ENCODE measurements at places on chromosomes 12 and 14. TPM values are rescaled to one million over a fixed set of nuclear protein-coding genes. Genes with fewer than 3 reads are reported as not detected.

DNA sequence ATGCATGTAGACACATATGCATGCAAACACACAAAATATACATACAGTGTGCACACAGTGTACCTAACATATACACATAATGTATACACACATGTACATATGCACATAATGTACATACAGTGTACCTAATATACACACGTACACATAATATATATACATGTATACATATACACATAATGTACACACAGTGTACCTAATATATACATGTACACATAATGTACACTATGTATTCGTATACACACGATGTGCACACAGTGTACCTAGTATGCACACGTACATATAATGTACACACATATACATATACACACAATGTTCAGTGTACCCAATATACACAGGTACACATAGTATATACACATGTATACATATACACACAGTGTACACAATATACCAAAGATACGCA is 70.0 kb downstream of the DNAH10 start:
- no peak for DNase-seq

GRCh38 chr14:86940106-86940505 is 1052.9 kb downstream of the GALC start:
- no peak for DNase-seq

DNA sequence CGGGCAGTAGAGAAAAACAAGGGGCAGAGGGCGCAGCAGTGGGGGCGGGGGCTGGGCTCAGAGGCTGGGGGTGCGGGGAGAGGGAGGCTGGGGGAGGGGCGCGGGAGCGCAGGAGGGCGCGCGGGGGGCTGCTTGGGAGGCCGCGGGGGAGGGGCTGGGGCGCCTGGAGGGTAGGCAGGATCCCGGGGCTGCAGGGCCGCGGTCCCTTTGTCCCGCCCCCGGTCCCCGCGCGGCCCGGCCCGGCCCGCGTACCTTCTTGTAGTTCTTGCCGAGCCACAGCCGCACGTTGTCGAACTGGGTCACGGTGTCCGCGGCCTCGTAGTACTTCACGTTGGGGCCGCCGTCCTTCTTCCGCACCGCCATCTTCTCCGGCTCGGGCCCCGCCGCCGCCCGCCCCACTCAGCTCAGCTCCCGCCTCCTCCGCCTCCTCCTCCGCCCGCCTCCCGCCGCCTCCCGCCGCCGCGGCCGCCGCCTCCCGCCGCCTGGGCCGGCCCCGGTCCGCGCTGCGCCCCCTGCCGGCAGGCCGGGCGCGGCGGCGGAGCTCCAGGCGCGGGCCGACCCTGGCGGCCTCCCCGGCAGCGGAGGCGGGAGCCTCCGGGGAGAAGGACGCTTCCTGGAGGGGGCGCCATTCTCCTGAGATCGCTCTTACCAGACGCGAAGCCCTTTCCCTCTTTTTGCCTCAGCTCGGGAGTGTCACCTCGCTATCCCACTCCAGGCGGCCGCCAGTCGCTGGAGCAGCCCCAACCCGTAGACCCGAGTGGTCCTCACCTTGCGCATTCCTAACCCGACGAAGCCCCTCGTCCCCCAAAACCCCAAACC is at the start of gene SMARCC2:
Gene SMARCC2, minus strand, starts transcription at position 385 of the 819 bp plus-strand sequence. Its CDS starts 22 bp downstream, at position 363.
- peak; percentile 91 for DNase-seq

DNA sequence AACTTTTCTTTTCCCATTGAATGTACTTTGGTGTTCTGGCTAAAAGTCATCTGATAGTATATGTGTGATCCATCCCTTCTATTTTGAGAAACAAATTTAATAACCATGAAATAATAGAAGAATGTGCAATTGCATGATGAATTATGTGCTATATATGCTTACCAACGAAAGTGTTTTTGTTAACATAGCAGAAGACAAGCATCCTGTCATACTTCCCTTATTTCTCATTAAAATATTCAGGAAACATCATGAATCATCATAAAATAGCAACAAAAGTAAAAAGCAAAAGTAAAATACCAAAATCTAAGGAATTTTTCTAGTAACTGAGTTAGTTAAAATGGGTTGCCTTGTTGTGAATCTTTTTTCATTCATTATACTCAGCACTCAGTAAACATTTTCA is 409.0 kb upstream of the PDE3A start:
- no peak for DNase-seq

- no peak for DNase-seq
Observed at GRCh38 chr12:63007726-63008125, 72.8 kb upstream of the PPM1H start.

DNA sequence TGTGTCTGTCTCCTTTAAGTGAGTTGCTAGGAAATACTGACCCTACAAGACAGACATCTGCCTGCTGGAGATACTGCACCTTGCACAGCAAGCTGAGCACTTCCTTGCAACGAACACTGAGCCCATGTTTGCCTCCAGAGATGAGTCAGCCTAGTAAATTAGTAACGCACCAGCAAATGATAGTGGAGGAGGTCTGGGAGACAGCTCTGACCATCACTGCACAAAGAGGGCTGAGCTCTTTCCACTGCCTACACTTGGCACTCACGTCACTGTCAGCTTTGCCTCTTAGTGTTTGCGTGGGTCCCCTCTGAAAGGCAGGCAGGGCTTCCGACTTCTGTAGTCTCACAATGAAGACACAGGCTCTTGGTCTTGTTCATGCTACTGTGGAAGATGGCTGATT is 109.0 kb downstream of the APAF1 start:
- no peak for DNase-seq

- peak; percentile 57 for DNase-seq
Observed at GRCh38 chr14:101475456-101476257, 85.6 kb upstream of the DIO3 start.

DNA sequence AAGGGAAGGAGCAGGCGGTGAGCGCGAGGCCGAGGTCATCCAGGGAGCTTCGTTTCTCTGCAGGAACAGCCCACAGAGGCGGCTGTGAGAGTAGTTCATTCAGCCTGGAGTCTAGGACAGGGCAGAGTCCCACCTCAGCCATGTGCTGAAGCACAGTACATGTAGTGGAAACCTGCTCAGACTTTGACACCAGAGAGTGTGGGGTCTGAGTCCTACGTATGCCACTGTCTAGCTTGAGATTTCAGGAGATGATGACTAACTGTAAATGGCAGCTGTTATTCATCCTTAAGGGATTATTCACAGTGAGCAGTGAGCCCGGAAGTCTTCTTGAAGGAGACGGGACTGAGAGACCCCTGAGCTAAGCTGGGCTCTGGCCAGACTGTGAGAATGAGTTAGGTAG is 938 bp upstream of the SLC6A13 start:
- DNase-seq, result no peak

GRCh38 chr12:40742041-40742440 is 49.8 kb downstream of the CNTN1 start:
- DNase-seq, result no peak

GRCh38 chr14:39393289-39393688 is 38.9 kb downstream of the FBXO33 start:
- no peak for DNase-seq

DNA sequence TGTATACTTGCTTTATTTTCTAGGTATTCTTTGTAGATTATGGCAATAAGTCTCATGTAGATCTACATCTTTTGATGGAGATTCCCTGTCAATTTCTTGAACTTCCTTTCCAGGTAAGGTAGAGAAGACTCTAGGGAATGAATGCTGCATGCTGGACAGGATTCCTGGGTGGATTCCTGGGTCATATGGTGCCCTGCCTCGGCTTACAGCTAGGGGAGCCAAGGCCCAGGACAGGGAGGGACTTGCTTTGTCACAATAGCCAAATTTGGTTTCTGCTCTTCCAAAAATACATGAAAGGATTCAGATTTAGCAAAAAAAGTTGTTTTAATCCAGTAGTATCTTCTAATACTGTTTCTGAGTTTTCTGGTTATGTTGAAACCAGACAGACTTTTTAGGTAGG is 59.5 kb upstream of the ASPG start:
- no peak for DNase-seq

GRCh38 chr12:28974166-28974565 is 174.9 kb upstream of the FAR2 start:
- no peak for DNase-seq

- no peak for DNase-seq
Observed at GRCh38 chr12:123659996-123660727, 10.8 kb upstream of the TCTN2 start.

- DNase-seq, result no peak
Observed at GRCh38 chr12:26696048-26696612, 136.9 kb downstream of the ITPR2 start.

DNA sequence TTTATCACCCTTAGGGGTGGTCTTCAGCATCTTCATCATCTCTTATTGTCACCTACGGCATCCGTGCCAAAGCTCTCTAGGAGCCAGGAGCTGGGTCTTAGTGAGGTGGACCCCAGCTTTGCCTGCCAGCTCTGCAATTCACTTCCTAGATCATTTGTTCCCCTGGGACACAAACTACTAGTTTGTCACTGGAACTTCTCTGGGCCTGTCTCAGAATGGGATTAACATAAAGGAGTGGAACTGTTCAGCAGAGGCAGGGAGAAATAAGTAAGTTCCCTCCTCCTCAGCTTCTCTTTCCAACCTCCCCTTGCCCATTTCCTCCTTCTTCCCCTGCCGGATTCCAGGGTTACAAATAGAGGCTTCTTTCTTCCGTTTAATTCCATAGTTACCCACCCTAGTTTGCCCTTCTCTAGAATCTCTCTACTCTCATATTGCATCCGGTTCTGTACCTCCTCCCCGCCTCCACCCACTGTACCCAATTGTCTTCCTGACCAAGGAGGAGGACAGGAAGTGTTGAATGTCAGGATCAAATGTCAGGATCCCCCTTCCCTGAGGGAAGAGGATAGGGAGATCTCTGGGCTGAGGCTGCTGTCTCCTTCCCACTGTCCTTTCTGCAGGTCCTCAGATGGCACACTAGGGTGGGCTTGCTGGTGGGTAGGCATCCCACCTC is 25.0 kb downstream of the LARP4 start:
- DNase-seq, result no peak

- no peak for DNase-seq
Observed at GRCh38 chr12:5830111-5830510, 114.9 kb downstream of the ANO2 start.

GRCh38 chr14:22384974-22385526 is 204.0 kb downstream of the DAD1 start:
- DNase-seq, result no peak

GRCh38 chr14:34794941-34795340 is 80.2 kb downstream of the BAZ1A start:
- DNase-seq, result no peak

DNA sequence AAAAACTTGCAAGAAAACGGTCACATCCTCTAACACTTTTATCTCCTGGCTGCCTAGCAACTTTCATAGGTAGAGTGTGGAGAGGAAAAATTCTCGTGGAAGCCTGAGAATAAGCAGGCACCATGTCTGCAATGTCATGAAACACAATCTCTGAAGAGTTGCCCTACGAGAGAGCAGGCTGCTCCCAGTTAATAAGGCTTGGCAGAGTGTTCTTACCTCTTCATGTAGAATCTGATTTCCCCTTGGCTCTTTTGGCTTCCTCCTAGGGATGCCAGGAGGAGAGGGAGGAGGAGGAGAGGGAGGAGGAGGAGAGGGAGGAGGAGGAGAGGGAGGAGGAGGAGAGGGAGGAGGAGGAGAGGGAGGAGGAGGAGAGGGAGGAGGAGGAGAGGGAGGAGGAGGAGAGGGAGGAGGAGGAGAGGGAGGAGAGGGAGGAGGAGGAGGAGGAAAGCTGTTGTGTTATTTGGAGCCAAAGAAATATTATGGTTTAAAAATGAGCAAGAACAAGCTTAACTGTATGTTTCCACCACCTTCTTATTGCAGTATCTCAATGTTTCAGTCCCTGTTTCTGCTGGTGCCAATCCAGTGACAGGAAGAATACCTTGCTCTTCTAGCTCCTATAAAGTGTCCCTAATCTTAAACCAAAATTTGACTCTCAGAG is 52.9 kb downstream of the EGLN3 start:
- DNase-seq, result no peak

DNA sequence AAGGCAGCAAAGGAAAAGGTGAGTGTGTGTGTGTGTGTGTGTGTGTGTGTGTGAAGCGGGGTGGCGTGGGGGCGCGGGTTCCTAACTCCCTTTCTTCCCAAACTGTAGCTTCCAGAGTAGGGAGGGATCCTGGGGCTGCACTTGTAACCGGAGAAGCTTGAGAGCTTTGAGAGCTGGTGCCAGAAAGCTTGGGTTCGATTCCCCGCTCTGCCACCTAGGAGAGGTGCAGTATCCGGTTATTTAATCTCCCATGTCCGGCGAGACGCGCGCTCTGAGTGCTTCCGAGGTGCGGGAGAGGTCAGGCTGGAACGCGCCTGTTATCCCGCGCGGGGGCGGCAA is 7.2 kb upstream of the RACGAP1 start:
- DNase-seq, result no peak

DNA sequence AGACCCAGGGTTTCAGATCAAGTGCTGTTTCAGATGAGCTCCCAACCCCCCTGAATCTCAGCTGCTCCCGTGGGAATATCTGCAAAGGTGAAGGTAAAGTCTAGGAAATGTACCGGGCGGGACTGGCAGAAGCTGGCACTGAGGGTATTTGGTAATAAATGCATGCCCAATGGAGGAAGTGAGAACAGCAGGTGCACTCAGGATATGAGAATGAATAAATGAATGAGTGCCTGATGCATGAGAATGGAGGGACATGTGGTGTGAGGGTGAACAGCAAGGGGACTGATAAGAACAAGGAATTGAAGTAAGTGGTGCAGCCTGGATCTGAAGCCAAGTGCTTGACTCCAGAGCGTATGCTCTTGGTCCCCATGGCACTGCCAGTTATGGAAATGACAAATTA is 11.6 kb downstream of the RAPGEF3 start:
- DNase-seq, result no peak

- DNase-seq, result peak; percentile 75
Observed at GRCh38 chr12:4272424-4273272, 914 bp upstream of the CCND2 start.

DNA sequence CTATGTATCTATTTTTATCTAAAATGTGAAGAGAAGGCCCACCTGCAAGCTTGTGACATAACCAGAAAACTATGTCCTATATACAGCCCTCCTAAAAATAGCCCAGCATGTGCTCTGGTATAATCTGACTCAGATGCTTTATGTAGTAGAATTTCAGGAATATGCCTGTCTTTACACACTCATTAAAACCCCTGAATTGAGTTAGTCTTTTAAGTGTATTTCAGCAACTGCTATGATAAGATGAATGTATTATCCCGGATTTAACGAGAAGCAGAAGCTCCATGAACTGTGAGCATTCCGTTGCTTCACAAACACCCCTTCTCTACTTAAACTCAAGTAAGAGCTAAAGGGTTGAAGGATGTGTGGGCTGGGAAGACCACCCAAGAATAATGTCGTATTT is 89.9 kb upstream of the PRICKLE1 start:
- no peak for DNase-seq

DNA sequence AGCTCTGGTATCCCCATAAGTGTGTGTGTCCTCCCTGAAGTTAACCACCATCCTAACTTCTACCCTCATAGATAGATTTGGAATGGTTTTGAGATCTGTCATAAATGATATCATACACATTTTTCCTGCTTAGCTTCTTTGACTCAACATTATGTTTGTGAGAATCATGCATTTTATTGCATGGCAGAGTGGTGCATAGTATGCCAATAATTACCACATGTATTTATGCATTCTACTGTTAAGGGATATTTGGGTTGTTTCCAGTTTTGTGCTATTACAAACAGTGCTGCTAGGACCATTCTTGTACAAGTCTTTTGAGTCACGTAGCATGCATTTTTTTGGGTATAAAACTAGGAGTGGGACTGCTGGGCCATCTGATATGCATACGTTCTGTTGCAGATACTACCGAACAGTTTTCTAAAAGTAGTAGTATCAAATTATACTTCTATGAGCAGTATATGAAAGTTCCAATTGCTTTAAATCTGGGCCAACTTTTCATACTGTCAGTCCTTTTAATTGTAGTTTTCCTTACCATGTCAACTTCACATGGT is 13.4 kb downstream of the GRIP1 start:
- DNase-seq, result no peak

The ZDHHC22 gene
- not detected for total RNA-seq

The PRICKLE1 gene
- 6.0 TPM for total RNA-seq

The ACOT6 gene
- not detected for total RNA-seq

The ERH gene
- 149 TPM for total RNA-seq

The MYO1H gene
- not detected for total RNA-seq

Measured in adrenal gland (tissue), 19 donors.